ENCODE measurements at places on chromosomes 11 and 22.

DNA sequence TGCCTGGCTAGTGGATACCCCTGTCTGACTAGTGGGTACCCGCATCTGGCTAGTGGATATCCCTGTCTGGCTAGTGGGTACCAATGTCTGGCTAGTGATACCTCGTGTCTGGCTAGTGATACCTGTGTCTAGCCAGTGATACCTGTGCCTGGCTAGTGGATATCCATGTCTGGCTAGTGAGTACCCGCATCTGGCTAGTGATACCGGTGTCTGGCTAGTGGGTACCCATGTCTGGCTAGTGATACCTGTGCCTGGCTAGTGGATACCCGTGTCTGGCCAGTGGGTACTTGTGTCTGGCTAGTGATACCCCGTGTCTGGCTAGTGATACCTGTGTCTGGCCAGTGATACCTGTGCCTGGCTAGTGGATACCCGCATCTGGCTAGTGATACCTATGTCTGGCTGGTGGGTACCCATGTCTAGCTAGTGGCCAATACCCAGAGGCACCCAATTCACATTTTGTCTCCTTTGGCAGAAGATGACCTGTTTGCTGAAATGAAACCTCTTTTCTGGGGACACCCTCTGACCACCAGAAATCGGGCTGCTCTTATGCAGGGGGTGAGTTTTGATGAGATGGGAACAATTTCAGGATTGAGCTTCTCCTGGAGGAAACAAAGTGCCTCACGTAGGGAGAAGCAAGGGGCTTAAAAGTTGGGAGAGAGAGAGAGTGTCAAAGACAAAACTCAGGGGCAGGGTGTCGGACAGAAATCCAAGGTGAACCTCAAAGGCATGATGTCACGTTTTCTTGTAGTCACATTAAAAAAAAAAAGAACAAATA lies 63.4 kb downstream of the SMIM38 start:
- no peak for DNase-seq

- no peak for DNase-seq
Measured at GRCh38 chr11:1826552-1827094, 8.2 kb upstream of the SYT8 start.

DNA sequence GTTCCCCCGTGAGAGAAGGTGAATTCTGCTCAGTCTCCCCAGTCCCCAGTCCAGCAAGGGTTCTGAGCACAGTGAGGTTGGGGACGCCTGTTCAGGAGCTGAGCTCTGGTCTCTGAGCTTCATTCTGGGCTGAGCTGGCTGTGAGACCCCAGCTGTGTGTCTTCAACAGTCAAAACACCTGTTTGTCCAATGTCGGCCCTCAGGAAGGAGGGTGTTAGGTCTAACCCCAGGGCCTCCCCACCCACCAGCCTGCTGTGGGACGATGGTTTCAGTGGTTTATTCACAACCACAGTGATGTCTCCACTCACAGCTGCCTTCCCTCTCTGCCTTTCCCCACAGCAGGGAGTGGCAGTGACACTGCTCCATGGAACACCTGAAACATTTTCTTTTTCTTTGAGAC lies 1282.9 kb downstream of the TBC1D22A start:
- DNase-seq = no peak

DNA sequence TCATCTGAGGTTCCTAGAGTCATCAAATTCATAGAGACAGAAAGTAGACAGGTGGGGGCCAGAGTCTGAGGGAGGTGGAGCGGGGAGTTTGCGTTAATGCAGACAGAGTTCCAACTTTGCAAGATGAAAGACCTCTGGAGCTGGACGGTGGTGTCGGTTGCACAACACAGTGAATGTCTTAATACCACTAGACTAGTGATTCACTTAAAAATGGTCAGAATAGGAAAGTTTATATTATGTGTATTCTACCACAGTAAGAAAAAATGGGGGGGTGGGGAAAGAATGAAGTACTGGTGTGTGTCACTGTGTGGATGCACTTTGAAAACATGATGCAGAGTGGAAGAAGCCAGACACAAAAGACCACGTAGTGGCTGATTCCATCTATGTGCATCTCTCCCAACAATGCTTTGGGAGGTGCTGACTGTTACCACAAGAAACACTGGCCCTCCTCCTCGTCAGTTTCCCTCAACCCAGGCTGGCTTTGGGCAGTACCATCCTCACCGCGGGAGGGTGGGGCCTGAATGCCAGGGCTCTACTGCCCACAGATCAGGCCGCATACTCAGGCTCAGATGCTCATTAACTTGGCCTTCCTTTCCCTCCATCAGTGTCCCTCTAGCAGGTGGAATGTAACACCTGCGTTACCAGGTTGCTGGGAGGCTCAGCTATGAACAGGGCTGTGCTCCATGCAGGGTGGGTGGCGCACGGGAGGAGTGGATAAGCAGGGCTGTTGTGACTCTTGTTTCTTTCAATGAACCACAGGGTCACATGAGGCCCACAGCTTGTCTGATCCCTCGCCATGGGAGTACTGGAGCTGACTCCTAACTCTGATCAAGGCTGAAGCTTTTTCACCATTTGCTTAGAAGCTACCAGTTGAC lies 297.0 kb downstream of the CTTN start:
- DNase-seq = no peak

GRCh38 chr11:117723277-117724024 lies 73.6 kb downstream of the DSCAML1 start:
- DNase-seq = no peak

DNA sequence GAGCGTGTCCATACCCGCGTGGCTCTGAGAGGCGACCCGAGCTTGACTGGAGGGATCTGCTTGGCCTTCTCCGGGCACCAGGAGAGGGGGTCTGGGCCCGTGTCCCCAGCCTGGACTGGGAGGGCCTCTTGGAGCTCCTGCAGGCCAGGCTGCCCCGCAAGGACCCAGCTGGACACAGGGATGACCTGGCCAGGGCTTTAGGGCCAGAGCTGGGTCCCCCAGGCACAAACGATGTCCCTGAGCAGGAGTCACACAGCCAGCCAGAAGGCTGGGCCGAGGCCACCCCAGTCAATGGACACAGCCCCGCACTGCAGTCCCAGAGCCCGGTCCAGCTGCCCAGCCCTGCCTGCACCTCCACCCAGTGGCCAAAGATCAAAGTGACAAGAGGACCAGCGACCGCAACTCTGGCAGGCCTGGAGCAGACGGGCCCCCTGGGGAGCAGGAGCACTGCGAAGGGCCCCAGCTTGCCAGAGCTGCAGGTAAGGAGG lies 38.2 kb downstream of the TRIOBP start:
- DNase-seq = no peak

DNA sequence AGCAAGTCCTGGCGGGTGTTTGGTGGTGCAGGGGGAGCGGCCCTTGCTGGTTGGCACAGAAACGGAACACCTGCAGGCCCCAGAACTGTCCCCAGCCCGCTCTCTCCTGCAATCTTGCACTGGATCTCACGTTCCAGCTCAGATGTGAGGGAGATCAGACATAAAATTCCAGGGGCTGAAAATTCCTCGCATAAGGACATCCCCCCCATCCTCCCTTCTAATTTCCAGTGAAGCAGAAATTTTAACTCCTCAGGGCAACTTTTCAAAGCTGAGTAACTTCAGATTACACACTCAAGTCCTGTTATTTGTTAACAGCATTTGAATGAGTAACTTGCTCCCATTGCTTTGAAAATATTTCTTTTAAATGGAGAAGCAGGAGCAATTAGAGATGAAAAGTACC lies 40.3 kb upstream of the RASSF10 start:
- no peak for DNase-seq

GRCh38 chr22:41248758-41249157 lies 8.0 kb upstream of the CHADL start:
- no peak for DNase-seq

DNA sequence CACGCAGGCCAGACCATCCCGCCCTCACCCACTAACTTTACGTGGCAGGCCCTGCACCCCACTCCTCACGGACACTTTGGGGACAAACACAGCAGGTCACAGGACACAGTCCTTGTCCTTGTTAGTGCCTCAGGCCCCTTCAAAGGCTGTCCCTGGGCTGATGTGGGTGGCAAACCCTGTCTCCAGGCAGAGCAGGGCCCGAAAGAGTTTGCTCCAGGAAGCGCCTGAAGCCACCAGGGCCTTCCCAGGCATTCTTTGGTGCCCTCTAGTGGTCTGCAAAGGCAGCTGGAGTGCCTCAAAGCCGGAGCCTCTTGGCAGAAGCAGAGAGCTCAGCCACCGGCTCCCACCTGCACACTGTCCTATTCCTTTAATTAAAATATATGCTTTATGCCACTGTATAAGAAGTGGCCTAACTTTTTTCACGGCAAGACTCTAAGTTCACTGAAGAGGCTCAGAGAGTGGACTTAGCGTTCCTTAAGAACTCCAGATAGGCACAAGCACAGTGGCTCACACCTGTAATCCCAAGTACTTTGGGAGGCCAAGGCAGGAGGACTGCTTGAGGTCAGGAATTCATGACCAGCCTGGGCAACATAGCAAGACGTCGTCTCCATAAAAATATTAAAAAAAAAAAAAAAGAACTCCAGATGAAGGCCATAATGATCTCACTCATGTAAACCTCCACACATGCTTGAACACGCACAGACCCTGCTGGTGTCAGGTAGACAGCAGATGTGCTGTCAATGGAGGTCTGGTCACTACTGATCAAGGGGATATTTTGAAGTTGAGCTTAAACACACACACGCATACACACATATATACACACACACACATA lies 11.1 kb downstream of the TXN2 start:
- DNase-seq = peak; percentile 65

GRCh38 chr11:12085371-12086251 lies 24.8 kb upstream of the MICAL2 start:
- no peak for DNase-seq

- peak; percentile 78 for DNase-seq
Measured at GRCh38 chr22:42519525-42520401, at the start of gene RRP7A. Gene RRP7A (minus strand): TSS chr22:42519796. CDS start chr22:42519786, 10 bp downstream.

- no peak for DNase-seq
Measured at GRCh38 chr11:93655581-93656255, 5.8 kb upstream of the CEP295 start.

DNA sequence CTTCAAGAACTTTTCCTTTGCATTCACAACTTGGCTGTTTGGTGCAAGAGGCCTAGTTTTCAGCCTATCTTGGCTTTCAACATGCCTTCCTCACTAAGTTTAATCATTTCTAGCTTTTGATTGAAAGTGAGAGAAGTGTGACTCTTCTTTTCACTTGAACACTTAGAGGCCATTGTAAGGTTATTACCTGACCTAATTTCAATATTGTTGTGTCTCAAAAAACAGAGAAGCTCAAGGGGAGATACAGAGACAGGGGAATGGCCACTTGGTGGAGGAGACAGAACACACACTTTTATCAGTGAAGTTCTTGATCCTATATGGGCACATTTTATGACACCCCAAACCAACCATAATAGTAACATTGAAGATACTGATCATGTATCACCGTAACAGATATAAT lies 532.3 kb downstream of the DLG2 start:
- no peak for DNase-seq

DNA sequence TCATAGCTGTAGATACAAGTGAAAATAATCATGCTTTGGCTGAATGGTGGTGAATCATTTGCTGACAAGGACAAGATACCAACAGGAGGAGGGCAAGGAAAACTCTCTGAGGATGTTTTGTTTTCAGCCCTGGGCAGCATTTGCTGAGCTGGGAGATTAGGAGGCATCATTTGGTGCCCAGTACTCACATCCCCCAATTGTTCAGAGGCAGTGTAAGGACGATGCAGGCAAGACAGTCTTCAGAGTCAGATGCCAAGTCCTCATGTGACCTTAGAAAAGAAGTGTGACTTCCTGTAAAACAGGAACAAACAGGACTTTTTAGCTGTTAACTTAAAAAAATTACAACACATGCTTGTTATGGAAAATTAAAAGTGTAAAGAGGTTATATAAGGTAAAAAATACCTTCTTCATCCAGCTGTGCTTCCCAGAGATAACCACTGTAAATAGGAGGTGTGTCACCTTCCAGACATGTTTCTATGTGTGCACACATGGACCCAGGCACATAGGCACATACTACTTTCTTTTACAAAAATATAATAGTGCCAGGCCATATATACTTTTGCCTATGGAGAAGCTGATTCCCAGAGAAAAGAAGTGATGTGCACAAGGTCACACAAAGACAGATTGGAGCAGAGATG lies 18.0 kb downstream of the CNTF start:
- DNase-seq = no peak

DNA sequence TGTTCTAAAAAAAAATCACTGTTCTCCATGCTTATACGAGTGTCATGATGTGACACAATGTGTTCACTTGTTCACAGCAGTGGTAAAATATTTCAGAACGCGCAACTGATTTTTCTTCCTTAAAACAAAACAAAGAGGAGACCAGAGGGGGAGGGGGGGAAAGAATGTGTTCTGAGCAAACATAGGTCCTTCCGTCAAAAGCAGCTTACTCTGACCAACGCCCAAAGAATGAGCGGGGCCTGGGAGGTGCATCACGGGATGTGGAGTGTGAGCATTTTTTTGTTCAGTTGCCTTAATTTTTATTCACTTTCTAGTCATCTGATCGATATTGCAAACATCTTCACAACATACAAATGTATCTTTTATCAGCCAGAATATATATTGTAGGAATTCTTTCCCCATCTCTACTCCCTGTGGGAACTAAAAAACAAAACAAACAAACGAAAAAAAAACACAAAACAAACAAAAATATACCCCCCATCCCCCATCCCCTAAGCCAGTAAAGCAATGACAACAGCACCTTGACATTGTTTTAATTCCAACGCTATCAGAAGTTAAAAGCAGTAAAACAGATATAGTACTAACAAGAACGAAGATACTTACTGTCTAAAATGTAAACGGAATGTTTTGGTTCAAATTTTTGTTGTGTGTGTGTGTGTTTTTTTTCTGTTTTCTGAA lies 43.3 kb downstream of the BDNF start:
- DNase-seq = no peak

DNA sequence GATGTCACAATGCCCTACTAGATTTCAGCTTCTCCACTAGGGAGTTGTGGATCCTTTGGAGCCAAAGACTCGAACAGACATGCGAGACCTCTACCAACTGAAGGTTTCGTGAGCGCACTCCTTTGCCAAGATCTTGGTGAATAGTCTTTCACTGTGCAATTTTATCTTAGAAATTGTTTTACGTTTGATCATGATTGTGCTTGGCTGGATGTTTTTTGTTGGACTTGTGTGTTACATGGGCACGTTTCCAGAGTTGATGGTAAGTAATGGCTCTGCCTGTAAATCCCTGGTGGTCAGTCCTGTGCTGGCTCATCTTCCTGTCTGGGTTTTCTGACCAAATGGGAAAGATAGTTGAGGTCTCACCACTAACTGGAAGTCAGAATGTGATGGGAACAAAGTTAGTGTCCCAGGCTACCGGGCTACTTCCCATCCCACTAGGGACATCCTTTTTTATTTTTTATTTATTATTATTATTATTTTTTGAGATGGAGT lies at the start of gene MISFA:
MISFA (plus strand) TSS at position 51 of the 492 bp plus-strand sequence; CDS start at position 191, 140 bp downstream.
- no peak for DNase-seq

GRCh38 chr11:66347425-66348276 lies at the start of gene B4GAT1:
Gene B4GAT1 (minus strand): TSS chr11:66347629. CDS start chr11:66347545, 84 bp downstream.
- DNase-seq = peak; percentile 82

DNA sequence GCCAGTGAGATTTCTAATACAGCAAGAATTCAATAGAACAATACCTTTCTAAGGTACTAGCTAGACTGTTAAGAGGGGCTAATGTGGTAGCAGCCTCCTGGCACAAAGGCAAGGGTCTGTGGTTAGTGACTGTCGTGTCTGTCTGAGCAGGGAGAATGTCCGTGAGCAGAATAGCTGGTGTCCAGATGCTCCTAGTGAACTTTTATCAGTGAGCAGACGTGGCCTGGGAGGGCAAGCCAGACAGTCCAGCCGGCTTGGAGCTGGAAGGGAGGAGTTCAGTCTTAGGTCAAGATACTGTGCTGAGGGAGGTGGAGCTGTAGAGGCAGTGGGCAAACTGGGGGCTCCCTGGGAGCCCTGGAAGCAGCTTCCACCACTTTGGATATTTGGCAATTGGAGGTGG lies 138.6 kb downstream of the TEAD1 start:
- no peak for DNase-seq

GRCh38 chr22:43643387-43643786 lies 168.7 kb downstream of the EFCAB6 start:
- DNase-seq = no peak

All from stimulated activated CD4-positive, alpha-beta T cell treated with anti-CD3 and anti-CD28 coated beads, Interleukin-4, amount 100 ng/mL, for 4 hours (primary cell).